ENCODE measurements at places on chromosomes 16 and 17.

GRCh38 chr16:66862023-66862520, 17.9 kb downstream of the CA7 start:
- no peak for DNase-seq

DNA sequence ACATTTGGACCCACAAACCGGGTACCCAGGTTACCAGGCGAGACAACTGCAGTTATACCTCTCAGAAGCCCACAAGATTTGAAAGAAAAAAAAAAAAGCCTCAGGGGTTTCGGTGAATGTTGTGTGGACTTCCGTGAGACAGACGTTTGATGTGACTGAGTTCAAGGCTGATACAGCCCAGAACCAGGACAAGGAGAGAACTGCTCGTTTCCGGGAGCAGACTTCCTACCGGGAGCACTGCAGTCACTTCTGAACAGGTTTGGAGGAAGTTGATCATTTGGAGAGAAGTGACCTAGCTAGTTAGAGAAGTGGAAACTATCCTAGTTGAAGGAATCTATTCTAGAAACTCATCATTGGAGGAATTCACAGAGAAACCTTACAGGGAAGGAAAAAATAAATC, 847 bp downstream of the CKLF start:
- DNase-seq: no peak

DNA sequence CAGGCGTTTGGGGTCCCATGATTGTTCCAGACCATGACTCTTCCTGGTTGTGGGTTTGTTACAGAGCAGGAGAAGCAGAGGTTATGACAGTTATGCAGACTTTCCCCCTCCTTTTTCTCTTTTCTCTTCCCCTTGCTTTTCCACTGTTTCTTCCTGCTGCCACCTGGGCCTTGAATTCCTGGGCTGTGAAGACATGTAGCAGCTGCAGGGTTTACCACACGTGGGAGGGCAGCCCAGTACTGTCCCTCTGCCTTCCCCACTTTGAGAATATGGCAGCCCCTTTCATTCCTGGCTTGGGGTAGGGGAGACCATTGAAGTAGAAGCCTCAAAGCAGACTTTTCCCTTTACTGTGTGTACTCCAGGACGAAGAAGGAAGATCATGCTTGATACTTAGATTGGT, 7.9 kb upstream of the TACO1 start:
- DNase-seq: no peak

- no peak for DNase-seq
Measured at GRCh38 chr16:74811911-74812310, 37.3 kb upstream of the FA2H start.

DNA sequence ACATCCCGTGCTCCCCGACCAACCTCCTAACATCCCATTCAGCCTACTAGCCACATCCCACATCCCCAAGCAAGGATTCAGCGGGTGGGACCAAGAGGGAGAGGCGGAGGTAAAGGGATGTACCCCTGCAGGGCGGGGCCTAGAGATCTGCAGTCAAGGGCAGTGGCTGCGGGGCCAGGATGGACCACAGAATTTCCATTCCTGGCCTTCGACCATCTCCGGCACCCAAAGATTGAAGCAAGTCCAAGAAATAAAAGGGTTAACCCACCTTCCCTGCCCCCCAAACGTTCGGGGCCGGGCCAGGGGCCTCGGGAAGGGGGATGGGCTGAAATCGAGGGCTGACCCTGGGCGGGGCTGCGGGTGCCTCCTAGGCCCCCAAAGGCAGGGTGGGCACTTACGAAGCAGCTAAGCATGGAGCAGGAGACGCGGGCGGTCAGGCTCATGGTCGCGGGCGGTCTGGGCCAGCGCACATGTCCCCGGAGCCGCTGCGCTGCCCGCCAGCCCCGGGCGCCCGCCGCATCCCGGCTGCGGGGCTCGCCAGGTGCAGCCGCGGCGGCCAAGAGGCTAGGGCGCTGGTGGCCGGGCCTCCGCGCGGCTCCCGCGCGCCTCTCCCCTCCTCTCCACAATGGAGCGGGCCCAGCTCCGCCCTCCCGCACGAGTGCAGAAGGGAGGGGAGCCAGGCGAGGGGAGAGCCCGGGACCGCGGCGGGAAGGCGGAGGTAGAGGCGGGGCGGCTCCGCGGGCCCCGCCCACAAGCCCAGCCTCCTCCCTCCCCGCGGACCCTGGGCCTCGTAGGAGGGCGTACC, at the start of gene MTMR4:
MTMR4 (minus strand) TSS at position 674 of the 805 bp plus-strand sequence; CDS start at position 443, 231 bp downstream.
- no peak for DNase-seq

- no peak for DNase-seq
Measured at GRCh38 chr17:75637143-75637538, 3.9 kb downstream of the SMIM5 start.

- no peak for DNase-seq
Measured at GRCh38 chr16:56613706-56614105, 5.3 kb downstream of the MT2A start.

- no peak for DNase-seq
Measured at GRCh38 chr17:3639981-3640596, 3.5 kb downstream of the CTNS start.

- DNase-seq: no peak
Measured at GRCh38 chr16:84548971-84549844, 44.7 kb upstream of the MEAK7 start.

DNA sequence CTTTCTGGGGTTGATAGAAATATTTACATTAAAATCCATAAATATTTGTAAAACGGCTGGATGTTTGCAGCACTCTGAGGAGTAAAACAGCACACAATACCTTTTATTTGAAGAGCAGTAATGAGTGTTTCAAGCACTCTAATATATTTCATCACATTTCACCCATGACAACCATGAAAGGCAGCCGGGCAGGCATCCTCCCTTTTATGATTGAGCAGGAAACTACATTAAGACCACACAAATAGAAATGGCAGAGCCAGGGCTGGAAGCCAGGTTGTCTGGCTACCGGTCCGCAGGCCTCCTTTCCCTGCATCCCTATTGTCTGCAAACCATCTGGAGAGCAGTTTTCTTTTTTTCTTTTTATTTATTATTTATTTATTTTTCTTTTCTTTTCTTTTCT, 23.1 kb upstream of the GPRC5C start:
- no peak for DNase-seq

GRCh38 chr16:84369105-84369504, 767 bp downstream of the ATP2C2 start:
- DNase-seq: no peak

DNA sequence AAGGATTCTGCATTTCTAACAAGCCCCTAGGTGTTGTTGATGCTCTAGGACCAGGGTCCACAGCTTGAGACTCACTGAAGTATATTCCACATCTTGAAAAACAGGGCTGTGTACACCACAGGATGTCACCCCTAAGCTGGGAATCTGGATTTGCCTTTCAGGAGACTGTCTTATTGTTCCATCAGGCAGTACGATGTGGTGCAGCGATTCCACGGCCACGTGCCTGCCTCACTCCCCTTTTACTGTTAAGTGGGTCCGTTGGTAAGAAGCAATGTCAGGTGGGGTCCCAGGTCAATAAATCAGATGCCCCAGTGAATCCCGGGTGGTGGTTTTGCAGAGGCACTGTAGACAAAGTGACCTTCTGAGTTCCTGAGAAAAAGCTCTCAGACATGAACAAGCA, 470.7 kb downstream of the HS3ST3B1 start:
- DNase-seq: no peak

DNA sequence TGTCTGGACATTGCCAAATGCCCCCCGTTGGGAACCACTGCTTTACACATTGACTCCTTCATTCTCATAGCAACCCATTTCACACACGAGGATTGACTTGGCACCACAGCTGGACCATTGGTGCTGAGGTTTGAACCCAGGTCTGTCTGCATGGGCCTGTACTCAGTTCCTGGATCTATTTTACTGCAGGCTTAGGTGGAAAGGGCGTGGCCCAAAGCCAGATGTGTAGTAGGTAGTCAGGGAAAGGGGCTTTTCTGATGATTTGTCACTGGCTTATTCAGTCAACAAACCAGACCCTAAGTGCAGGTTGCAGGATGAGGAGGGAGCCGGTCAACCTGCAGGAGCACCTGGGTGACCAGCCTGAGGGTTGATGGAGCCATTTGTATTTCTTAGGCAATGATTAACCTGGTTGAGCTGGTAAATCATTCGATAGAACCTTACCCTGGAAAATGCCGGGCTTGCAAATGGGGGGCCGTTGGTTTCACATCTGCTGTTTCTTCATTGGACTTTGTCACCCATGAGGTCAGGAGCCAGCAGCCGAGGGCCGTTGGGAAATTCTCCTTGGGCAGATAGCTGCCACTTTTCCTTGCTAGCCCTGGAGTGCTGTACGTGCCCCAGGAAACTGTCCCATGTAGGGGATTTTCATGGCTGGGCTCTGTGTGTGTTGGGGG, 104.4 kb downstream of the CMIP start:
- DNase-seq: no peak
